ENCODE measurements at places on chromosomes 3 and 15.

DNA sequence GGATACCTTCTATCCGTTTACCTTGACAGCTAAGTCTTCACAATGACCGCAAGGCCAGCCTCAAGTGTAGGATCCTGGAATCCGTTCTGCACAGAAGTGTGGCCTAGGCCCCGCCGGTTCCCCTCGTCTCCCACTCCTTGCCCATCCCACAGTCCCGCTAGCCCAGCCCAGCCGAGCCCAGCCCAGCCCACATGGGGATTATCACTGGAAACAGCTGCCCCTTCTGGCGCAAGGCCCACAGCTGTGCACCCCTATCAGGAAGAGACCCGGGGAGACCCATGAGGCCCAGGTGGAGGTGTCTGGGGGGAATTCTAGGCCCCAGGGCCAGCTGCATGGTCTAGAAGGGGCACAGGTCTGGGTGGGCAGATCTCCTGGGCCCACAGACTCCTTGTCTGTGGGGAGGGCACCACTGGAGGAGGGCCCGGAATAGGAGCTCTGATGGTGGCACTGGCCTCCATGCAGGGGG is 27.9 kb upstream of the KLF13 start:
- DNase-seq = no peak

- DNase-seq = no peak
Measured at GRCh38 chr3:150797155-150797554, 34.2 kb upstream of the SIAH2 start.

DNA sequence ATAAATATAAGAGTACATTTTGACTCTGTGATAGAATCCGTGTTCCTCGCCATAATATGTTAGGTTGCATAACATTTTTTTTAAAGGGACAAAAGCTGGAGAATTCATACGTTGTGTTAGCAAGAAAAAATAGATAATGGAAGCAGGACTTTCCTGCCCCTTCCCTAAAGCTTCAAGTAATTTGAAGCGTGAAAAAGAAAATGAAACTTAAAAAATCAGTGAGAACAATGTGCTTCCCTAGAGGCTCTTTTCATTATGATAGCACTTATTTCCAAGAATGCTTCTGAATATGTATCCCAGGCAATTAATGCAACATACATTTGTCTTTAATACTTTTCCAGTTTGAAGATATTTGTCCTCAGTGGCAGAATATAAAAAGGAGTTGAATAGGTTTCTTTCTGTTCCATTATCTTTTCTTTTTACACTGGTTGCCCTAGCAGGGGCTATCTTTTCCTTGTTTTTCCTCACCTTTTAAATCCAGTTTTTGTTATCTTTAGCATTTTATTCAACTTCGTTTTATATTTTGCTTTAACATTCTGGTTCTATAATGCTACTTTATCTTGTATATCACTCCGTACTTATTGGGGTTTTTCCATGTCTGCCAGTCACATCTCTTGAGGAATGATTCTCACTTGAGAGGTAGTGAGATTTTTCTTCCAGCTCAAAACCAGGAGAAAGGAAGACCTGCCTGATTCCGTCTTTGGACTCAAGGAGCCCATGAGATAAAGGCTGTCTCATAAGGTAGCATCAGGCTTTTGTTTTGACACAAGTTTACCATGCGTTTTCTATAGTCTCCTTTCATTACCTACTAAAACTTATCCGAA is 113.8 kb downstream of the MBNL1 start:
- DNase-seq = no peak

DNA sequence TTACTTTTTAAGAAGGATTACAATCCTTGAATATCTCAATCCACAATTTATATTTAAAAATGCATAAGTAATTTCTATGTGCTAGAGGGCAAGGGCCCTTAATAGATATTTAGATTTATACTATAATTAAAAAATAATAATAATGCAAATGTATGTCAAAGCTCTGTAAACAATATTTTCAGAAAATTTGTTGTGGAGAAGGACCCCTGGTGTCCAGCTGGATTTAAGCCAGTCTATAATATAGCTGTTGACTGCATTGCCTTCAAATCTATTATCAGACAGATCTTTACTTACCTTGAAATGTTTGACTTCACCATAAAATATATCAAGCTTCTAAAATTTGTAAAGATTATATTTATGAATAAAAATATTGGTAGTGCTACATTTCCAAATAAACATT is 65.6 kb downstream of the ZBTB20 start:
- DNase-seq = no peak

DNA sequence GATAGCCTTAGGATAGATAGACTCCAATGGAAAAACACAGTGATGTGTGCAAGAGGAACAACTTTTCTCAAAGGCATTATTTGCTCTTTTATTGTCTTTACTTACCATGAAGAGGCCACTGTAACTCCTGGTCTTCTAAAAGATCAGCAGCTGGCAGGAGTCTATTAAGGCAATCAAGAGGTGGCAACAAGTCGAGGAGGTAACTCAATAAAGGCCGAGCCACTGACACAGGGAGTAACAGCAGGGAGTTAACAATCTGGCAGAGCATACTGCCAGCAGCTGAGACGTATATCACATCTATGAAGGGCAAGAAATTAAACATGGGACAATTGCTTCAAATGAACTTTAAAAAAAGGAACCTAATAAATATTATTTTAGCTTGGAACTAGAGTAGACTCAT is 106.2 kb downstream of the HERC1 start:
- DNase-seq = no peak

DNA sequence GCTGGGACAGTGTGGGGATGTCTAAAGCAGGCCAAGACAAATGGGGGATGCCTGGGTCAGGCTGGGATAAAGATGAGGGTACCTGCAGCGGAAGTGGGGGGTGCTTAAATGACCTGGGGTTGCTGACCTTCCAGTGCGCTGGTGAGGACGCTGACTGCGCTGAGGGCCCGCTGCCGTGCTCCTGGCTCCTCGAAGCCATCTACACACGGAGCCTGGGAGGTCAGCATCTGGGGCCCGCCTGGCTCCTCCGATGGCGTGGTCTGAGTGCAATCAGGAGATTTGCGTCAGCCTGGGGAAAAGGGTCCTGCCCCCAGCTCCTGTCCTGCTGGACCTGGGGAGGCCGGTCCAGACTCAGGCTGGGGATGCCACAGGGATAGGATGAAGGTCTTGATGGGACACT is 50.7 kb downstream of the SCN5A start:
- DNase-seq = no peak

- no peak for DNase-seq
Measured at GRCh38 chr15:27646531-27646930, 452.6 kb downstream of the OCA2 start.

DNA sequence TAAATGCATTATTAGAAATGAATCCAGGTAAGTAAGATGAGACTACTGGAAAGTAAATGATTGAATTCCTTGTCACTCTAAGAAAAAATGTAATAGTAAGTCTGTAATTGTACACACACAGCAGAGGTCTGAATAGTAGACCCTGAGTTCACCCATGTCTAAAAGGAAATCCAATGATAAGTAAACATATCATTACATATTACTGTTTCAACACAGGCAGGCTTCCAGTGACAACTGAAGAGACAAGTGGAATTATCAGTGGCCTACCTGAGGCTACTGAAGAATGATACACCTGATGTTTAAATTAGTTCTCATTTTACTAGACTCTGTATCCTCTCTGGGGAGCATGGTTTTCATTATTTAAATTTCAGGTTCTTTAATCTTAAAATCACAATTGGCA is 6.2 kb upstream of the CCNL1 start:
- DNase-seq = no peak

- no peak for DNase-seq
Measured at GRCh38 chr15:33005582-33005981, 188.9 kb downstream of the FMN1 start.

DNA sequence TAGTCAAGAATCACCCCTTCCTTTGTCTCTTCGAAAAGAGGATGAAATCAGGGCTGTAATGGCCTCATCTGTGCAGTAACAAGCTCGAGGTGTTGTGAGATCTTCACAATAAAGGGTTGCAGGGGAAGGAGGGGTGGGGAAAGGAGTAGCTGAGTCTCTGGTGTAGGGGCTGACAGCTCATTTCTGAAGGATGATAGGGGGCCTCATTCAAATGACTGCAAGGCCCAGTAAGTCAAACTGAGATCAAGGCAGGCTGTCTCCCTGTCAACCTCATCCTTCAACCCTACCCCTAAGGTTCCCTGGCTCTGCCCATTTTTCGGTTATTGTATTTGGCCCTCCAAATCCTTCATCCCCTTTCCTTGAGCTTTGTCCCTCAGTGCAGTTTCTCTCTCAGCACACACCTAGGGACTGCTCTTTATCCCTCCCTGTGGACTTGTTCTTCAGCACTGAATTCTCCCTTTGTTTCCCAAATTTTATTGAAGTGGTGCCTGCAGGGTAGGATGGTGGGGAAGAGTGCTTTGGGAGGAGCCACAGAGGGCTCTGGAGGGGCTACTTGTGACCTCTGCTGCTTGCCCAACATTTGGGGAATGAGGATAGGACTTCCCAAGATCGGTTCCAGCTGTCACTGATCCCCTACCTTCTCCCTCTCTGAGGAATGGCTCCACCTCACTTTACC is 38.1 kb downstream of the ZNF589 start:
- no peak for DNase-seq

DNA sequence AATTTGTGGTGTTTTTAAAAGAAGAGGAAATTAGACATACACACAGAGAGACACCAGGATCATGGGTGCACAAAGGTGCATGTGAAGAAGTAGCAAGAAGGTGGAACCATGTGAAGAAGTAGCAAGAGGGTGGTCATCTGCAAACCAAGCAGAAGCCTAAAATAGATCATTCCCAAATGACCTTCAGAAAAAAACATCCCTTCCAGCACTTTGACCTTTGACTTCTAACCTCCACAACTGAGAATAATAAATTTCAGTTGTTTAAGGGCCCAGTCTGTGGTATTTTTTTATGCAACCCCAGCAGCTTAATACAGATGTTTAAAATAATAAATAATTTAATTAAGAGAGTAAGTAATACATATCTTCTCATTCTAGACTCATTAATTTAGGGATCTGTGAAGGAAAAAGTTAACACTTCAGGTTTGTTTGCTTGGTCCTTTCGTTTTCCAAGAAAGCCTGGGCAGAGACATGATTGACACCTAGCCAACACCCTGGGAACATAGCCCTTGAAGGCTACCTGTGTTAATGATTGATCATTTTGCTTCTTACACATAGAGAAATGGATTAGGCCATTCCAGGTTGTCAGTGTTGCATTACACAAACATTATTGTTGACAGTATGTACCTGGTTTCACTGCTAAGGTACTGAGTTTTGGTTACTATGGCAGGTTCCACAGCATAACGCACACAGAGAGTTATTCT is 1331.2 kb upstream of the GBE1 start:
- DNase-seq = no peak

DNA sequence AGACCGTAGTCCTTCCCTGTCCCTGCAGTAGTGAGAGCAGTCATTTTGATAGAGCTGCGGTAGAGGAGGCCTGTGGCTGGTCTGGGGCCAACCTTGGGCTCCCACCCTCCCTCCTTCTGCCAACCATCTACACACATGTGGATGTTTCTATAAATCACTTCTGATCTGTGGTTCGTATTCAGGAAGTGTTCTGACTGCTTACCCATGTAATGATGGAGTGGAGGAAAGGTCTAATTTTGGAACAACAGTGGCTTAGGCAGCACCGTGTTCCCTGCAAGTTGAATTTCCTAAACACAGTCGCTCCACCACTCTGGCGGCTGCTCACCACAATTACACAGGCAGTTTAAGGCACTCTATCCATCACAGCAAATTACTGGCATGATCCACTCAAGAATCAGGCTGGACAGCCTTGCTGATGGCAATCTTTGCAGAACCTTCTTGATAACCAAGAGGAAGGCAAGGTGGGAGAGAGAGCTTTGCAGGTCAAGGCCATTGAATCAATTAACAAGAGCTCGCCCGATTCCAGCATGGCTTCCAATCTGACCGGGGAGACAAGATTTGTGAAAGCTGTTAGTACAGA is 104.7 kb upstream of the VEPH1 start:
- no peak for DNase-seq

- no peak for DNase-seq
Measured at GRCh38 chr3:10700821-10701220, 115.2 kb upstream of the SLC6A11 start.

DNA sequence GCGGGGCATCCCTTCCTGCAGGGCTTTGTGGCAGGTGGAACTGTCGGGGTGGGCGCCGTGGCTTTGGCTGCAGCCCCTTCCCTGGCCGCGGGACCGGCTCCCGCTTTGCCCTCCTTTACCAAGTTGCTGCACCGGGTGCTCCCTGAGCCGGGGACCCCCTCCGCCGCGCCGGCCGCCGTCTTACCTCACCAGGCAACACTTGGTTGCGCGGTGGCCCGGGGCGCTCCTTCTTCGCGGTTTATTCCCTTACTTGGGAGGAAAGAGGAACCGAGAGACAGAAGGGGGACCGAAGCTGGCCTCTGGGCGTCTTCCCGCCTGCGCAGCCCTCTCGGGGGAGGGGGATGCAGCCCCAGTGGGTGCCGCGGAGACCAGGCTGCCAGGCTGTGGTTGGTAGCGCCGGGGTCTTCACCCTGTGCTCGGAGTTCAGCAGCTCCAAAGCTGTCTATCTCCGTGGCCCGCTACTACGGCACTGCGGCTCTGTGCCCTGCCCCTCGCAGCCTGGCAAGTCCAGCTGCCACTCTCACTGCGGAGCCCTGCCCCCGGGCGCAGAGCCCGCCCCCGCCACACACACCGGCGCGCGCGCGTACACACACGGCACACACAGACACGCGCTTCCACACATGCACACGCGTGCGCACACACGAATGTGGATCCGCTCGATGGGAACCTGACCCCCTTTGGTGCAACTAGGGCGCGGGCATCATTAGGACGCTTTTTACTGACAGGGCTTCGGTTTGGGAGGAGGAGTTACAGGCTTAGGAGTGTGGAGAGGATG is at the start of gene DGKG:
DGKG (minus strand) TSS at position 473 of the 775 bp plus-strand sequence. CDS start 41,775 bp downstream, outside the sequence.
- no peak for DNase-seq

GRCh38 chr15:50095938-50096821 is 22.9 kb downstream of the ATP8B4 start:
- DNase-seq = no peak

DNA sequence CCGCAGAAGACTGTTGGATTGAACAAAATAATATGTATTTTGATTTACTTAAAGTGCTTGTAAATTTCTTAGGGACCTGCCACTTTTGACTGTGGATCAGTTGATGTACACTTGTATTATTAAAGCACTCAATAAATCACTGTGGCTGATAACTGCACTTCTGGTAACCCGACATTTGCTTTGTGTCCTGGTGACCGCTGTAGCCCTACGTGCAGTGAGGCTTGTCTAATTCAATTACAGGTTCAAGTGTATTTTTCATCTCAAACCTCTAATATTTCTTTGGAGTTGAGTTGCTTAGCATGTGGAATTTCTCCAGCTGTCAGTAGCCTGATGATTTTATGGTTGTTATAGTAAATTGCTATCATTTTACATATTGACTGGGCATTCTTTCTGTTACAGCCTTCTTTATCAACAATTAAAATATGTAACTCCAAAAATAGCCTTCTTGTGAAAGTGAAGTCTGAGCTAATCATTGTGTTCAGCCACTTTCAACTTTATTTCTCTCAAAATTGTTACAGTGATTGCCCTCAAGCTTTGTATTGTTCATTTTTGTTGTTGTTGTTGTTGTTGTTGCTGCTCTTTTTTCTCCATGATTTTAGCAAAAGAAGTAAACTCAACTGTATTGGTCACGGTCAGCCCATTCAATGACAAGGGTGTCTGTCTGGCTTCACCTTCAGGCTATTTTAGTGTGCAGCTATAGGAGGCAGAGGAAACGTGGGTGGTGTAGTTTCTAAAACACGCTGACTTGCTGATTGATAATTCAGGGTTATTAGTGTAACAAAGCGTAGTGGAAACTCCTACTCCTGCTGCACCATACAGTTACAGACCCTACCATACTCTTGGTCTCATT is 215.1 kb upstream of the UBE2E1 start:
- DNase-seq = no peak
